ENCODE measurements at places on chromosomes 7 and 10. TPM values are rescaled to one million over a fixed set of nuclear protein-coding genes. Genes with fewer than 3 reads are reported as not detected.

Gene PARP12
- total RNA-seq: 19.3 TPM

Gene GIMAP8
- not detected for total RNA-seq

Gene OR6B1
- total RNA-seq: not detected

Gene PLXDC2
- total RNA-seq: 74.8 TPM

Gene HMX2
- total RNA-seq: not detected

Gene TLX1
- not detected for total RNA-seq

Gene SFTPA2
- not detected for total RNA-seq

Gene CUL2
- 45.2 TPM for total RNA-seq

Gene ATAD1
- 48.6 TPM for total RNA-seq

Gene FBXO24
- 0.44 TPM for total RNA-seq

Gene MACROH2A2
- total RNA-seq: 326 TPM

Gene RASA4
- total RNA-seq: 13.8 TPM

Gene DGKI
- total RNA-seq: 0.39 TPM

Gene MMD2
- not detected for total RNA-seq

Gene RAB19
- total RNA-seq: not detected

Gene NUDT1
- total RNA-seq: 117 TPM

Gene GRM3
- total RNA-seq: not detected

Gene C10orf105
- not detected for total RNA-seq

Gene CALHM1
- total RNA-seq: not detected

Gene ENO4
- 0.28 TPM for total RNA-seq

Gene CYP26C1
- 0.13 TPM for total RNA-seq

Gene DOCK1
- total RNA-seq: 37.3 TPM

Gene ZNF117
- total RNA-seq: 8.2 TPM

Gene DNAH11
- total RNA-seq: 0.54 TPM

Gene INA
- 14.1 TPM for total RNA-seq

Gene PTPRZ1
- 0.20 TPM for total RNA-seq

Gene PRDX3
- 234 TPM for total RNA-seq

Gene TMEM270
- not detected for total RNA-seq

Gene PTN
- 0.41 TPM for total RNA-seq

Gene IFRD1
- 76.9 TPM for total RNA-seq

Gene ELFN1
- 0.09 TPM for total RNA-seq

Gene CDK13
- total RNA-seq: 56.6 TPM

Gene GNG11
- total RNA-seq: 14.3 TPM

Gene NAT16
- total RNA-seq: not detected
